ENCODE measurements at places on chromosomes 4 and X.

DNA sequence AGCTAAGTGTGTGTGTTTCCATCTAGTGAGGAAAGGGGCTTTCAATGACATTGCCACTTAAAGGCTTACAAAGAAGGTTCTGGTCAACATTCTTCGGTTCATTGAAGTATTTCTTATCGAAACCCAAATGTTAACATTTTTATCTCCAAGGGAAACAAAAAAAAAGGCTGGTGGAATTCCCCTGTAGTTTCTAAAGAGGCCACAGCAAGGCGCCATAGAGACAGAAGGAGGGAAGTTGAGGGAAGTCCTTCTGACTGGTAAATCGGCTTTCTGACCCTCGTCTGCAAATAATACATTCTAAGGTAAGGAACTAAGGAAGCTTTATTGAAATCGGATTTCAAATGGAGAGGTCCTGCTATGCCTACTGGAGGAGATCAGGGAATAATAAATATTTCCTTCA is 1.7 kb upstream of the ZFP42 start:
- DNase-seq: no peak

GRCh38 chr4:39616651-39617050 is 22.0 kb downstream of the SMIM14 start:
- no peak for DNase-seq

GRCh38 chr4:77952457-77952856 is 89.8 kb downstream of the MRPL1 start:
- DNase-seq: no peak

DNA sequence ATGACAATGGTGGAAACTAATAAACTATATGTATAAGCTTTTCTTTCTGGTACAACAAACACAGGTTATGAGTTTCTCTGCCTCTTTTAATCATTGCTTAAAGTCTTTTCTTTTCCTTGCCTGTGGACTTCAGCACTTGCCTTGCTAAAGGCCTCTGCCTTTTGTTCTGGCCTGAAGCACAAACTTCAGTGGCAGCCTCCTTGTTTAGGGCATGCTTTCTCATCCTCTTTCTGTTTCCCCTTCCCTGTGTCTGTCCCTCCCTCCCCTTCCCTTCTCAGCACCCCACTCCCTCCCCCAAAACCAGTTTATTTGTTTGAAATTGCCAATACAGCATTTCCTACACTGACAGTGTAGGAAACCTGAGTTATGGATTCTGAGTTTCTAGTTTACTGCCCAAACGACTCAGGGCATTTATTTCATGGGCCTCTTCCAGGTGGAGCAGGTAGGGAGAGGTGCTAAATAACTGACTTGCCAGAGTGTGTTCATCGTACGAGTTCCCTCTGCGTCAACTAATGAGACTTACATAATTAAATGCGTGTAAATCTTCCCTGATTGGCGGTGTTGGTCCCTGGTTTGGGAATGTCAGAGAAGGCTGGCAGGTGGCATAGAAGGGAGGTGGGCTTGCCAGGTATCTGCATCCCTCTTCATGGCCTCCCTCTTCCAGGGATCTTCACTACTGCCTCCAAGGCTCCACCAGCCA is 311.0 kb downstream of the FBXW7 start:
- no peak for DNase-seq

- DNase-seq: no peak
Observed at GRCh38 chrX:115588179-115588578, 27.2 kb downstream of the PLS3 start.

- DNase-seq: no peak
Observed at GRCh38 chrX:14026121-14026520, 3.6 kb downstream of the GEMIN8 start.

Measured in activated CD8-positive, alpha-beta memory T cell treated with anti-CD3 and anti-CD28 coated beads for 1 hour (primary cell).